ENCODE measurements at places on chromosomes 11 and 22.

DNA sequence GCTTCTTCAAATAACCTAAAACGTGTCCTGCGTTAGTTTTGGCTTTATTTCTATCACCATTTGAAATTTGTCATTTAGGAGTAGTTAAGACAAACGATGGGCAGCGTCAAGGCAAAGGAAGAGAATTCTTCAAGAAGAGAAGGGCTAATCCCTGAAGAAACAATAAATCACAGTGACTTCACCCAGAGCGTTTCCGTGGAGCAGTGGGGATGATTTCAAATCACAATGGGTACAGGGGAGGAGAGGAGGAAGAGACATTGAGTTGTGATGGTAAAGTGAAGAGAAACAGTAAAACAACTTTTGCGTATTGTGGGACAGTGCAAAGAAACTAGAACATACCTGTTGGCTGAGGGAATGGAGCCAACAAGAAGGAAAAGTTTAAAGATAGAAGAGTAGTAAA, 9.7 kb downstream of the PDGFD start:
- DNase-seq: no peak

DNA sequence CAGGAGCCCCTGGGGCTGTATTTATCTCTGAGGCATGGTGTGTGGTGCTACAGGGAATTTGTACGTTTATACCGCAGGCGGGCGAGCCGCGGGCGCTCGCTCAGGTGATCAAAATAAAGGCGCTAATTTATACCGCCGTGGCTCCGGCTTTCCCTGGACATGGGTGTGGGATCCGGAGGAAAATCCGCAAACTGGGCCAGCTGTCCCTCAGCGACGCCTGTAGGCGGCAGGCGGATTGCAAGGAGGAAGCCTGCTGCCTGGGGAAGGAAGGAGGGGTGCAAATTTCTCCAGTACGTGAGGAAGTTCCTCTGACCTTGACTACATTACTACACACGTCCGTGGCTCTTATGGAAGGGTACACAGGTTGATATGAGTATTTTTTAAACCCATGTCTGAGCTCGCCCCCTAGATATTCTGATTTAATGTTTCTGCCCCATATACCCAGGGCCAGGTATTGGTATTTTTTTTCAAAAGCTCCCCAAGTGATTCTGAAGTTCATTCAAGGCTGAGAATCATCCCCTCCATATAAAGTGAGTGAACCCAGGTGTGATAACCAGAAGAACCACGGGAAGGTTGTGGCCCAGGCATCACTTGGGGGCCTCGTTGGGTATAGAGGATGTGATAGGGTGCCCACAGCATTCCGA, 2.8 kb downstream of the MYOD1 start:
- no peak for DNase-seq

DNA sequence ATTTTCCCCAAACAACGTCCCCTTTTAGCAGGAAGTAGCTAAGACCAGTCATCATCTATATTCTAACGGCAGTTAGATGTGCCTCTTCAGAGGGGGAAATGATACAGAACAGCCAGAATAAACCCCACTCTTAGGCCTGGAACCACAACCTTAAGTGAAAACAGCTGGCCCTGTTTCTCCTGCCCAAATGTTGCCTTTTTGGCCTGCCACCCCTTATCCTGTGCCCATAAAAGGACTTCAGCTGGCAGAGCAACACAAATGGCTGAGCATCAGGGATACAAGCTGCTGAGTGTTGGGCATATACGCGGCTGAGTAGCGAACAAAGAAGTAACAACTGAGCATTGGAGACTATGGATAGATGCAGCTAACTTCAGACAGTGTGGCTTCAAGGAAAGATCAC, 1491.4 kb downstream of the LRRC4C start:
- no peak for DNase-seq

- no peak for DNase-seq
These were observed 107.1 kb upstream of the CLPB start for GRCh38 chr11:72541257-72541974.

GRCh38 chr22:31377612-31378011, 21.8 kb upstream of the DRG1 start:
- DNase-seq: no peak

GRCh38 chr22:26066534-26066933, 102.7 kb upstream of the SEZ6L start:
- no peak for DNase-seq

DNA sequence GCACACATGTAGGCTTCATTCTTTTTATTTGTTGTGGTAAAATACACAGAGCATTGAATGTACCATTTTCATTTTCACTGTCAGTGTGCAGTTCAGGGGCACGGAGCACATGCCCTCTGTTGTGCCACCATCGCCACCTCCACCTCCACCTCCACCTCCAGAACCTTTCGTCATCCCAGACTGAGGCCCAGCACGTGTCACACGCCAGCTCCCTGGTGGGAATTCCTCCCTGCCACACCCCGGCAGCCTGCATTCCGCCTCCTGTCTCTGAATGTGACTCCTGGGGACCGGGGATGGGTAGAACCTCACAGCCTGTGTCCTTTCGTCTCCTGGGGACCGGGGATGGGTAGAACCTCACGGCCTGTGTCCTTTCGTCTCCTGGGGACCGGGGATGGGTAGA, 10.9 kb downstream of the GRAMD4 start:
- no peak for DNase-seq

DNA sequence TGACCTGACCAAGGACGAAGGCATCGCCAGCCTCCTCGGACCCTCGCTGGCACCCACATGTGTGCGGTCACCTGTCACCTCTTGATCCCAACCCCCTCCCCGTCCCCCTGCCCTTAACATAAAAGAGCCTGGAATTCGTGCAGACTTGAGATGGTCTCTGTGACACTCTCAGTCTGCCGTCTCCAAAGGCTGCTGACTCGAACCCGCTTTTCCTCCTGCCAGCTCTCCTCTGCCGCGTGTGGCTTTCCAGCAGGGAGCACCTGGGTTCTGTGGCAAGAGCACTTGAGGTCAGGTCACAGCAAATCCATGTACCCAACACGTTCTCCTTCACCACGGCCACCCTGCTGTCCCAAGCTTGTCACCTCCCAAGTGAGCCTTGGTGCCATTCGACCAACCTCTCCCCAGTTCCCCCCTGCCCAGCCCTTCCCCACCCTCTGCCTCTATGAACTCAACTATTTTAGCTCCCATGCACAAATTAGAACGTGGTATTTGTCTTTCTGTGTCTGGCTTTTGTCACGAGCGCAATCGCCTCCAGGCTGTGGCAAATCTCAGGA, 207.6 kb downstream of the BRD1 start:
- no peak for DNase-seq

GRCh38 chr11:125414121-125414520, 81.9 kb downstream of the FEZ1 start:
- DNase-seq: no peak

DNA sequence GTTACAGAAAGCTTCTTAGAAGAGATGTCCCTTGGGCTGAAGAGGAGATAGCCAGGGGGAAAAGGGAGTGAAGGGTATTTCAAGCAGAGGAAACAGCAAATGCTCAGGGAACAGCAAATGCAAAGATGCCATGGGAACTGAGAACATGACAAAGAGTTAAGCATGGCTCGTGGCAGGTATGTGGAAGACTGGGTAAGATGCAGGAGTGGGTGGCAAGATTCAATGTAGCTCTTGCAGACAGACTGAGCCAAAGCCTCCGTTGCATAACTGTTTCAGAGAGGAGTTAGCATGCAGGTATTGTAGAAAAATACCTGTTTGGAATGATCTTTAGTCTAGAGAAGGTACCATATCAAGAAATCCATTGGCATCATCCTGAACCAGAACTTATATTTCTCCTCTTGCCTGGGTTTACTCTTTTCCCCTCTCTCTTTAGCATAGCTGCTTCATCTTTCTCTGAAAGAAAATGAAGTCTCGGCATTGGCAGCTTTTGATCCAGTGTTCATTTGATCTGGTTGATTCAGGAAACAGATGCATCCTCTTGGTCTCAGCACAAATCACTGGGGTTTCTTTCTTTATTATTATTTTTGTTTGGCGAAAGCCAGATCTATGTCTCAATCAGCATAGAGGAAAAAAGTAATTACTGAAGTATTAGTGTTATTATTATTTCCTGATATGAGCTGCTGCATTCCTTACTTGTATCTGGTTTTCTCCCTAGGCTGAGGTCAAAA, 41.7 kb upstream of the NUP160 start:
- no peak for DNase-seq

- DNase-seq: no peak
These were observed 23.0 kb upstream of the STK33 start for GRCh38 chr11:8617063-8617462.

- DNase-seq: no peak
These were observed 86.7 kb downstream of the SWAP70 start for GRCh38 chr11:9750551-9750950.

DNA sequence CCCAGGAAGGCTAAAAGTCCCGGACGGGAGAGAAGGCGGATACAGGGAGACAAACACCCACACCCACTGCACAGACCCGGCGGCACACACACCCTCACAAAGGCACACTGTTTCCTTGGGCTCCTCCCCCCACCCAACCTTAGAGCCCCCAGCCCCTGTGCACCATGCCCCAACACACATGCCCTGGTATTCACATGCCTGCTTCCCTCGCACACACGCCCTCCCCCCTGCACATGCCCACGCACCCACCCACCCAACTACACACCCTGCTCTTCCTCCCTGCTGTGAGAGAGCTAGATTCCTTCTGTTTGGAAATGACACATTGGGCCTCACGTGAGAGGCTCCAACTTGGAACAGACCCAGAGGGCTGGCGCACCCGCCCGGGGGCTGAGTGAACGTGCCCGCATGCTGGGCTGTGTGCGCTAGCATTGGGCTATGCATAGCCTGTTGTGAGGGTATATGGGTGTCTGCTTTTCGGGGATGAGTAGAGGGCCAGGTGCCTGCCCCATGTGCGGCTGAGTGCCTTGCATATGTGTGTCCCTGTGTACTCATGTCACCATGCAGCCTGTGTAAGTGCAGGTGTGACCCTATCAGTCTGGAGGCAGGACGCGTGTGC, 518 bp upstream of the CHRM1 start:
- no peak for DNase-seq

DNA sequence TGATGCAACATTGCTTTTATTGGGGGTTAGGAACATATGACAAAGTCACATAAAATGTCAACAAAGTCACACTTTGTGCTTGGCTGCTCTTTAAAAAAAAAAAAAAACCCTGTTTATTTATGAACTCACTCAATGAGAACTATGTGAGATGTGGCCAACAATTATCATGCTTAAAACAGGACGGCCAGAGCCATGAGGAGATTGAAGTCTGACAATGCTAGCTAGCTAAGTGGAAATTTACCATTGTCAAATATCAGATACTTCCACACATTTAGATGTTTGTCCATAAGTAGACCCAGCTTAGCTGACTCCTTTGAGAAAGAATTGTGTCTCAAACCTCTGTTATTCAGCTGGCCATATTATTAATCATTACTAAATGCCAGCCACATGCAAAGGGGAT, 26.9 kb downstream of the BLID start:
- DNase-seq: no peak

GRCh38 chr11:86149792-86150191, 80.9 kb upstream of the PICALM start:
- DNase-seq: no peak

GRCh38 chr11:74948546-74948897, 369 bp downstream of the XRRA1 start:
- DNase-seq: no peak
